Activated naive CD4-positive, alpha-beta T cell treated with anti-CD3 and anti-CD28 coated beads, Interleukin-2, amount 50 U/mL, for 16 hours (primary cell): ENCODE measurements at places on chromosomes 6 and 20.
A peak's percentile ranks its signal among the peaks of the same experiment; 100 is the strongest.

- no peak for DNase-seq
Measured at GRCh38 chr6:36836111-36837021, 2.9 kb downstream of the CPNE5 start.

- DNase-seq = no peak
Measured at GRCh38 chr20:60372822-60373221, 414.6 kb downstream of the CDH26 start.

DNA sequence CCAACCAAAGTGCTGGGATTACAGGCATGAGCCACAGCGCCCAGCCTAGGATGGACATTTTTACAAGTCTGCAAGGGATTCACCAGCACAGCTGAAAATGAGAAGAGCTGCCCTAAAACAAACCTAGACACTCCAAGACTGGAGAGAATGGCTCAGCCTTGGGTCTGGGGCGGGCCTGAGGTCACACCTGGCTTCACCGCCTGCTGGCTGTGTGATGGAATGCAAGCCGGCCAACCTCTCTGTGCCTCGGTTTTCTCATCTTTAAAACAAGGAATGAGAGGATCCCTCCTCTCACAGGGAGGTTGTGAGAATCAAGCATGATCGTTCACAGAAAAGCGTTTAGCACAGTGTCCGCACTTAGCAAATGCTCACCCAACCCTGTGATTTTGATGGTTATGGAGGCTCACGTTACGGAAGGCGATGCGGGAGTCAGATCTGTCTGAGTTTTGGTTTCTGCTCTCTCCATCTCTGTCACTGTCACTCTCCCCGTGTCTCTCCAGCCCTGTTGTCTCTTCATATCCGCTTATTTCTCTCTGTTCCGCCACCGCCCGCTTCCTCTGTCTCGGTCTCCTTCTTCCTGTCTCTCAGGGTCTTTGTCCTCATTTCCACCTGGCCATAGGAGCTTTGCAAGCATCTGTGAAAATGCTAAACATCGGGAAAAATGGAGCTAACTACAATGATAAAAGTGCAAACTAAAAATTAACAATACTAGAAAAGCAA, 47.6 kb downstream of the CEBPB start:
- DNase-seq = no peak

- no peak for DNase-seq
Measured at GRCh38 chr6:109002051-109002697, 92.5 kb downstream of the SESN1 start.

GRCh38 chr20:19973961-19974629, 43.1 kb upstream of the NAA20 start:
- no peak for DNase-seq

DNA sequence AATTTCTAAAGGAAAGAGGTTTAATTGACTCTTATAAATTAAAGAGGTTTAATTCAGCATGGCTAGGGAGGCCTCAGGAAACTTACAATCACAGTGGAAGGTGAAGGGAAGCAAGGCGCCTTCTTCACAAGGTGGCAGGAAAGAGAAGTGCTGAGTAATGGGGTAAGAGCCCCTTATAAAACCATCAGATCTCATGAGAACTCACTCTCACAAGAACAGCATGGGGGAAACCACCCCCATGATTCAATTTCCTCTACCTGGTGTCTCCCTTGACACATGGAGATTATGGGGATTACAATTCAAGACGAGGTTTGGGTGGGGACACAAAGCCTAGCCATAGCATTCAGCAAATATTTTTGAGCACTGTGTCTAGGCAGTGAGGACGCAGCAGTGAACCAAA, 3.9 kb upstream of the IPCEF1 start:
- no peak for DNase-seq

- DNase-seq = no peak
Measured at GRCh38 chr6:6085928-6086668, 79.4 kb upstream of the NRN1 start.

GRCh38 chr6:3898265-3898994, 49.3 kb downstream of the FAM50B start:
- no peak for DNase-seq

GRCh38 chr6:44512868-44513741, 125.6 kb downstream of the CDC5L start:
- DNase-seq = no peak

DNA sequence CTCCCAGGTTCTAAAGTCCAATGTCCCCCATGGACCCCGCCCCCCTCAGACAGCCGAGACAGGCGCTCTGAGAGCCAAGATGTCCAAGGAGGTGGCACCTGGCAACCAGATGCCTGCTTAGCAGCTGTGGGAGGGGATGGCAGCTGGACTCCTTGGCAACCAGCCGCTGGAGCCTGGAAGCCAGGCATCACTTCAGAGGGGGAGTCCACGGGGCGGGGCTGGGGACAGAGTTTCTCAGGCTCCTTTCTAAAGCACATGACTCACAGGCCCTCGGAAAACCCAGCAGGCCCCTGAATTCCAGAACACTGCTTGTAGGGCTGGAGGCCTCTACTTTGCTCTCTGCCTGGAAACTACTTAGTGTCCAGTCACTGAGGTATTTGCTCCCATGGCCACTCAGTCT, 51.5 kb downstream of the PREX1 start:
- no peak for DNase-seq

- DNase-seq = no peak
Measured at GRCh38 chr6:163608204-163608644, 193.7 kb downstream of the QKI start.

DNA sequence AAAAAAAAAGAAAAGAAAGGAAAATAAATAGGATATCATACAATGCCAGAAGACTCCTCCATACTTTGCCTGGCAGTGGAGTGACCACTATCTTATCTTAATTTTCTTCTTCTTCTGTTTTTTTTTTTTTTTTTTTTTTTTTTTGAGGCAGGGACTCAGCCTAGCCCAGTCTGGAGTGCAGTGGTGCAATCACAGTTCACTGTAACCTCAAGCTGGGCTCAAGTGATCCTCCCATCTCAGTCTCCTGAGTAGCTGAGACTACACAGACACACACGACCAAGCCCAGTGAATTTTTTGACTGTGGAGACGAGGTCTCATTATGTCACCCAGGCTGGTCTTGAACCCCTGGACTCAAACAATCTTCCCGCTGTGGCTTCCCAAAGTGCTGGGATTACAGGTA, 17.1 kb upstream of the MMP9 start:
- DNase-seq = no peak

DNA sequence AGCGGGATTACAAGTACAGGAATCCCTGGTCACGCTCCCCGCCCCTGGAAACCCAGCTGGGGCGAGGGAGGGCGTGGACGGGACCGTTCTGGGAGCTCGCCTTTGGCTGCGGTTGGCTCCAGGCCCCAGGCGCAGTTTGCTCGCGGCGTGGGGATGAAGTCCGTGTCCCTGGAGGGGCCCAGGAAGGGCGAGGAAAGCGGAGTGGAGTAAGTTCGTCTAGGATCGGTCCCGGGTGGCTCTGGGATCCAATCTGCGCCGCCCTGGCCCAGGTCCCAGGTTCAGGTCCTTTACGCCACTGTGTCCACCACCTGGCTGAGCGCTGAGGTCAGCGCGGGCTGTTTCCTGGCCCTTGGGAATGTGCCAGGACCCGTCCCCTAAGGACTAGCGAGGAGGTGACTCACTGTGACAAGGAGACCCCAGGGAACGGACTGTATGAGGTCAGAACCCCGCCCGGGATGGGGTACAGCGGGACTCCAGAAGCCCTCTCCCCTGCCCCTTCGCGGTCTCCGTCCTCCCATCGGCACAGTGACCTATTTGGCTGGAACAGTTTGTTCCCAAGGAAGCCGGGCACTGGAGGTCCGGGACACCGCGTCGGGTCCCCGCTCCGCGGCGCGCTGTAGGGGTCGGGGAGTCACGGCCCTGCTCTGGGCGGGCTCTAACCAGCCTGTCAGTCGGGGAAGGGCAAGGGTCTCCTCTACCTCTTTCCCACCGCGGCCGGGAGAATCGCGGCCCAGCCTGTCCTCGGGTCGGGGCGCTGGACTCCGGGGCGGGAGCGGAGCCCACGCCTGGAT, 724 bp downstream of the CDKN1A start:
- peak; percentile 28 for DNase-seq
